ENCODE measurements at places on chromosomes 2 and 18.

GRCh38 chr18:72128649-72129048 is 415.5 kb downstream of the CBLN2 start:
- DNase-seq = no peak

GRCh38 chr18:9539938-9540337 is 64.6 kb downstream of the RALBP1 start:
- no peak for DNase-seq

DNA sequence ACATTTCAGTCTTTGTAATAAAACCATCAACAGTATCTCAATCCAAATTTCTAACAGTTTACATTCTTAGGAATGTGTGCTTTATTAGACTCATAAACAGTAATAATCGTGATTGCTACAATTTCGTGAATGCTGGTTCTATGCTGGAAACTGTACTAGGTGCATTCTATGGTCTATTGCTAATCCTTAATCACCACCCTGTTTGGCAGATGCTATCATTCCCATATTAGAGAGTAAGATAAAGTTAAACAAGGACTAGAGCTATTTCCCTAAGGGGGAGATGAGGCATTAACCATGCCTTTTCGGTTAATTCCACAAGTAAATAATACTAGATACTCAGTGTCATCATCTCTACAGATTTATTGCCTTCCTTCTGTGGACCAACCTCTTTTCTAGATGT is 244.0 kb downstream of the PAX3 start:
- no peak for DNase-seq

DNA sequence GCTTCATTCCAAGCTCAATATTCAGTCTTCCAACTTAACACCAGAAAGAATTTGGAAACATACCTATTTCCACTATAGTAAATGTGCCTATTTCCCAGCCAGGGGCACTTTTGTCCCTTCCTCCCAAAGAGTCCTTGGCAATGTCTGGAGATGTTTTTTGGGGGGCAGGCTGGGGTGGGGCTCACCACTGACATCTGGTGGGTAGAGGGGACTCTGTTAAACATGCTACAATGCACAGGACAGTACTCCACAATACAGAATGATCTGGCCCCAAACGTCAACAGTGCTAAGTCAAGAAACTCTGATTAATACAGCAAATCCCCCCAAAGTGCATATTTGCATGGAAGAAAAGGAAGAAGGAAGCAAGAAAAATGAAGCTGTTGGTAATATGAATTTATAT is 61.7 kb downstream of the SMIM21 start:
- DNase-seq = no peak

GRCh38 chr18:44686156-44686555 is 5.5 kb downstream of the SETBP1 start:
- DNase-seq = no peak

Measured in kidney epithelial cell (primary cell).